ENCODE measurements at places on chromosomes 5 and 9.

- DNase-seq = no peak
These were observed 16.6 kb downstream of the ENC1 start for GRCh38 chr5:74623748-74624408.

DNA sequence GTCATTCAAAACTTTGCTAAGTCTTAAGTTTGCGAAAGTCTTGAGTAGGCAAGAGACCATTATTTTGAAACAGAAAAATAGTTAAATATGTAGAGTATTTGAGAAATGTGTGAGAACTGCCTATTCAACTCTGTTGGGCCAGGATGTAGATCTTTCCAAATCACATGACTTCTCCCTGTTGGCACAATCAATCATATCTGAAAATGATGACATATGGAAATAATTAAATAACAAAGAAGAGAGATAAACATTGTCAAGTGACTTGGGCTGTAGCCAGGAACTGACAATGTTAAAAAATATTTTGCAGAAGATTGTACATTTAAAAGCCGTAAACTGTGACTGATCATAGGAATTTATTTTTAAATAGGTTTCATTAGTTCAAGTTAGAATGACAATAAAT is 104.6 kb upstream of the IL6ST start:
- no peak for DNase-seq

- no peak for DNase-seq
These were observed 367.9 kb downstream of the CYLC2 start for GRCh38 chr9:103362986-103363385.

GRCh38 chr9:91178281-91179236 is 183.2 kb downstream of the AUH start:
- DNase-seq = peak; percentile 6

DNA sequence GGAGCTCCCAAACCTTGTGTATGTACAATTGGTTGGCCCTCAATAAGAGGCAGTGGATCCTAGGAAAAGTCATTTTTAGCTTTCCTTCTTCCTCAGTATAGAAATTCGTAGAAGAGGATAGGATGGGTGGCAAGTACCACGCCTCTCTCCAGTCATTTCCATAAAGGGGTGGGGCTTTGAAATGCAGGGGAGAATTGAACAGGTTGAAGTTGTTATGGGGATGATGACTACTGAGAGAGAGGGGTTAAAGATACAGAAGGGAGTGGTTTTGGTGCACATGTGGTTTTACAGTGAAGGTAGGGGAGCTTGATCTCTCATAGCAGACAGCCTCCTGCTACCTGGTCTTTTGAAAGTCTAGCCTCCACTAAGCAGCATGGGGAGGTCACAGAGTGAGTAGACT is 54.4 kb upstream of the FAM120AOS start:
- DNase-seq = no peak

- no peak for DNase-seq
These were observed 125.3 kb upstream of the DAPK1 start for GRCh38 chr9:87372356-87372851.
